Upper lobe of right lung (tissue), 1 donor: ENCODE measurements at places on chromosomes 13 and 19. TPM values are rescaled to one million over a fixed set of nuclear protein-coding genes. Genes with fewer than 3 reads are reported as not detected.

The PNKP gene
- total RNA-seq: 83.2 TPM

The ZNF682 gene
- total RNA-seq: 9.6 TPM

The THSD1 gene
- 17.3 TPM for total RNA-seq

The FFAR1 gene
- not detected for total RNA-seq

The IRGC gene
- not detected for total RNA-seq

The TCF3 gene
- 43.2 TPM for total RNA-seq

The PDE4C gene
- total RNA-seq: 7.6 TPM

The SPINT2 gene
- 231 TPM for total RNA-seq

The ZNF534 gene
- 0.29 TPM for total RNA-seq

The TNPO2 gene
- 49.0 TPM for total RNA-seq

The PROSER1 gene
- 30.7 TPM for total RNA-seq

The TEX29 gene
- 0.81 TPM for total RNA-seq

The TEX101 gene
- not detected for total RNA-seq

The DIAPH3 gene
- 4.6 TPM for total RNA-seq

The CLDND2 gene
- 0.64 TPM for total RNA-seq

The LIM2 gene
- total RNA-seq: not detected

The TMEM86B gene
- total RNA-seq: 4.3 TPM

The KLF1 gene
- not detected for total RNA-seq

The FEM1A gene
- 12.4 TPM for total RNA-seq

The IZUMO2 gene
- total RNA-seq: not detected

The LCP1 gene
- 234 TPM for total RNA-seq

The TTC9B gene
- total RNA-seq: not detected

The ZNF536 gene
- 0.09 TPM for total RNA-seq

The SYNE4 gene
- 8.1 TPM for total RNA-seq

The ZSCAN4 gene
- total RNA-seq: not detected

The DCT gene
- total RNA-seq: not detected

The TUBB4A gene
- 0.58 TPM for total RNA-seq

The FAM216B gene
- not detected for total RNA-seq

The CASP14 gene
- not detected for total RNA-seq
